Left lobe of liver (tissue), 2 donors: ENCODE measurements at places on chromosomes 3 and 15. TPM values are rescaled to one million over a fixed set of nuclear protein-coding genes. Genes with fewer than 3 reads are reported as not detected.

GRCh38 chr3:171412473-171412872 lies 47.7 kb downstream of the TNIK start:
- DNase-seq, result no peak

DNA sequence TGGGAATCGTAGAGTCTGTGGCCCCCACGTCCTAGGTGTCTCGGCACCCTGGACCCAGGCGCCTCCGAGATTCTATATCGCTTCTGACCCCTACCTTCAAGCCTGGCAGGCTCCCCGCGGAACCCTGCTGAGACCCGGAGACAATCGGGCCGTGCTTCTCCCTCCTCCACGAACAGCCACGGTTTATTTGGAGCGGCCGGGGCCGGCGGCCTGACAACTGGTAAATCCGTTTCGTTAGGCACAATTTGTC lies 1.4 kb downstream of the GATA2 start:
- DNase-seq, result peak; percentile 41

GRCh38 chr3:100781301-100781700 lies 72.0 kb downstream of the TFG start:
- no peak for DNase-seq

ALG1L2 gene
- total RNA-seq, result 0.78 TPM
